Tibial nerve (tissue), 4 donors: ENCODE measurements at places on chromosomes 1 and 21. TPM values are rescaled to one million over a fixed set of nuclear protein-coding genes. Genes with fewer than 3 reads are reported as not detected.

The SH3BGR gene
- total RNA-seq: 2.4 TPM

The TMPRSS15 gene
- total RNA-seq: not detected

The OPRD1 gene
- not detected for total RNA-seq

The PEAR1 gene
- total RNA-seq: 31.5 TPM

The LHX8 gene
- total RNA-seq: not detected

The PAPPA2 gene
- total RNA-seq: 0.22 TPM

The DCAF8 gene
- total RNA-seq: 186 TPM

The HTR6 gene
- not detected for total RNA-seq

GRCh38 chr1:109653306-109653705 lies 2.6 kb upstream of the GSTM4 start:
- no peak for DNase-seq

DNA sequence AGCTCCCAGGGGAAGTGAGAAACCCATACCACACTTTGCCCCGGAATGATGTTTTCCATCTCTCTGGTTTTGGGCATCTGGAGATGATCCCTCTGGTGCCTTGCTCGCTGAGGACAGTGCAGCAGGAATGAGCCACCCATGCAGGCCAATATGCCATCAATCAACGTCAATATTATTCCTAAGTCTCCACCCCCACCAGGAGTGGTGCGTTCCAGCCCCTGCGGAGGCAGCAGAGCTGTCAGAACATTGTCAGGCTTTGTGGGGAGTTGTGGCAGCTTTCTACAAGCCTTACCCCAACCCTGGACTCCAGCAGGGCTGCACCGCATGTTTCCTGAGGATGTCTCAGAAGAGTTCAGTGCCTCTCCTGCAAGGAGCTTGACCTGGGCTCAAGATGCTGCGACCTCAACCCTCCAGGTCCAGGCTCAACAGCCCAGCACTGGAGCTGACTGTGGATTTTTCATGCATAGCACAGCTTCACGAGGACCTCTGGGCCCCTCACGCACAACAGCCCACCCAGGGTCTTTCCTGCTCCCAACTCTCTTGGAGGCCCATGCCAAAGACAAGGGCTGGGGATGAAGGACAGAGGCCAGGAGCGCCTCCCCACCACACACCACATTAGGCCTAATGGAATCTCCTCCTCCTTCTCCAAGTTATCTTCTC lies 67.5 kb downstream of the PSMG1 start:
- no peak for DNase-seq

DNA sequence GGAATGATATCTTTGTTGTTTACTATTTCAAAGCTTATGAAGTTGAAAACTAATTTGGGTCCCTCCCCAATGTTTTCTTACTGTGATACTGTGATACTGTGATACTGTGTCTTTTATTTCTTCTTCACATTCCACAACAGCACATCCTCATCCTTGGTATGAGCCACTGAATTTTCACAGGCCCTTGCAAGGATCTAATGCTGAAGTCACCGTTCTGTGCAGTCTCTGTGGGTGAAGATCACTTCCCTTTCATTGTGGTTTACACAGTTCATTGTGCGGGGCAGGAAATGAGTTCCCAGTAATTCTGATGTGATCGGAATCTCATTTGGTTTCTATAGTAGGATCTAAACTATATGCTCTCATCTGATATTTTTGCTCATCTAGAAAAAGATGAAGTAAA lies 32.1 kb upstream of the PAXBP1 start:
- no peak for DNase-seq

DNA sequence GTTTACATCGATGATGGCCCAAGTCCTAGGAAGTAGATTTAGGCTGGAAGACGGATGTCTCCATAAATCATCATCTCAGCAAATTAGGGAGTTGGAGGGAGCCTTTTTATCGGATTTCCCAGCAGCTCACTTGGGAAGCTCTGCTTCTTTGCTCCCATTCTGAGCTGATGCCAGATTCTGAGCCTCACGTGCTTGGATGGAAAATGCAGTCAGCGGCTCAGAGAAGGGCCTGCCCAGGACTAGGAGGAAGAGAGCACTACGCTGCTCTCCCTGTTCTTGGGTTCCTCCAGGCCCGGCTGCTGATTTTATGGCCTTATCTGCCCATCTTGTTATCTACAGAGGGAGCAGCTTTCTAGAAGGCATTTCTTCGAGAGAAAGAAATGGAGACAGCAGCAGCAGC lies 42.0 kb downstream of the UBIAD1 start:
- peak; percentile 27 for DNase-seq

DNA sequence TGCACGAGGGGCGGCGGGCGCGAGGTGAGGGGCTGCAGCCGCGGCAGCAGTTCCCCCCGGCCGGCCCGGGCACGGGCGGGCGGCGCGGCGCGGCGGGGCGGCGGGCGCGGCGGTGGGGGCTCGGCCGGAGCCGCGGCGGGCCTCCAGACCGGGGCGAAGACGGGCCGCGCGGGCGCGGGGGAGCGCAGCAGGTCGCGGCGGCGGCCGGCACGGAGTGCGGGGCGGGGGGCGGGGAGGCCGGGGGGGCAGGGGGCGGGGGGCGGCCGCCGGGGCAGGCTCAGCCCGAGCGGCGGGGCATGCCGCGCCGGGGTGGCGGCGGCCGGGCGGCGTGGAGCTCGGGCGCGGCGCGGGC lies 311 bp downstream of the IRF2BP2 start:
- no peak for DNase-seq

- no peak for DNase-seq
These were observed 8.0 kb downstream of the SDHB start for GRCh38 chr1:17045634-17046333.

DNA sequence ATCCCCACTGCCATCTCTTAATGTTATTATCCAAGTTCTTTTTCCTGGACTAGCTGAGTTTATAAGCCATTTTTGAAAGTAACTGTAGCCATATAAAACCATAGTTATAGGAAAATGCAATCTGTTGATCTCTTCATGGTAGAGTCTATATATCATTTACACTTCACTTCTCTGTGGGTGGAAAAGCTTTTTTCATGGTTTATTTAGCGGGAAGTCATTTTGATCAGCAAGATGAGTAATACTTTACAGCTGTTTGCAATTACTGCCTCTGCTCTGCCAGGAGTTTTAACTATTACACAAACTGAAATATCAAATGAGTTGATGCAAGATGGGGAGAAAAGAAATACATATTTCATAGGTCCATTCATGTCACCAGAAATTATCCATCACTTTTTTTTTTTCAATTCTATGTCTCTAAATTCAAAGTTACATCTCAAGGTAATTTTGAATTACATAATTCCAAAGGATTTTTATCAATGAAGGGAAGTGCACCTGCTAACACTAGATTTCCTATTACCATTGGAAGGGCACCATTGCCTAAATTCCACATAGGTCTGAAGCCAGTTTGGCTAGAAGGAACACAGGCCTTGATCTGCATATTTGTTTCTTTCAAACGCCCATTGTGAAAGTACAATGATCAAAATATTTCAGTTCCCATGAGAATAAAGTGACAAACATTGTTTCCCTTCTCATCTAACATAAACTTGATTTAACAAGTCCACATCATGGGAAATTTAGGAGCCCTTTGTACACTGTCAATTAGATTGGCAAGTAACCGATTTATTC lies 296.7 kb downstream of the ZNF326 start:
- DNase-seq: no peak

GRCh38 chr1:37255868-37256267 lies 218.5 kb upstream of the ZC3H12A start:
- DNase-seq: no peak

DNA sequence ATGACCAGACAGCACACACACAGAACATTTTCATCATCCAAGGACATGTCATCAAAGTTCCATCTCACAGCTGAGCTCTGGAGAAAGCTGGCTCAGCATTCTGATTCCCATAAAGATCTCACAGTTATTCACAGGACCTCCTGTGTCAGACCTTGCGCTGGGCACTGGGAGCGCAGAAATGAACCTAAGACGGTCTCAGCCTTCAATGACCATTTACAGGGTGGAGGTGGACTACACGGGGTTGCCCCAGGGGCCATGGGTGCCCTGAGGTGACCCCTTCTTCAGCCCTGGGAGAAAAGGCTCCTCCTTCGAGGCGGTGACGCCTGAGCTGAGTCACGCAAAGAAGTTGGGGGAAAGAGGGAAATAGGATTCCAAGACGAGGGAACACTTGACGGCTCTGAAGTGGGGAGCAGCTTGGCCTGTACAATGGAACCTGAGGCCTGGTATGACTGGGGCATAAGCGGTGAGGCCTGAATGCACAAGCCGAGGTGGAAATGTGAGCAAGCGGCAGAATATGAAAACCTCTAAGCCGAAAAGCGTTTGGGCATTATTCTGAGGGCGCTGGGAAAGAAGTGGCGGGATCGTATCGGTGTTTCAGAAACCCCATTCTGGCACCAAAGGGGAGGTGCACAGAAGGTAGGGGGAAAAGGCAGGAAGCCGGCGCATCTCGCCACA lies 797 bp downstream of the CC2D1B start:
- DNase-seq: no peak

GRCh38 chr1:218692808-218693207 lies 347.7 kb downstream of the TGFB2 start:
- DNase-seq: no peak

GRCh38 chr1:11188381-11188780 lies 774 bp upstream of the ANGPTL7 start:
- DNase-seq: no peak

DNA sequence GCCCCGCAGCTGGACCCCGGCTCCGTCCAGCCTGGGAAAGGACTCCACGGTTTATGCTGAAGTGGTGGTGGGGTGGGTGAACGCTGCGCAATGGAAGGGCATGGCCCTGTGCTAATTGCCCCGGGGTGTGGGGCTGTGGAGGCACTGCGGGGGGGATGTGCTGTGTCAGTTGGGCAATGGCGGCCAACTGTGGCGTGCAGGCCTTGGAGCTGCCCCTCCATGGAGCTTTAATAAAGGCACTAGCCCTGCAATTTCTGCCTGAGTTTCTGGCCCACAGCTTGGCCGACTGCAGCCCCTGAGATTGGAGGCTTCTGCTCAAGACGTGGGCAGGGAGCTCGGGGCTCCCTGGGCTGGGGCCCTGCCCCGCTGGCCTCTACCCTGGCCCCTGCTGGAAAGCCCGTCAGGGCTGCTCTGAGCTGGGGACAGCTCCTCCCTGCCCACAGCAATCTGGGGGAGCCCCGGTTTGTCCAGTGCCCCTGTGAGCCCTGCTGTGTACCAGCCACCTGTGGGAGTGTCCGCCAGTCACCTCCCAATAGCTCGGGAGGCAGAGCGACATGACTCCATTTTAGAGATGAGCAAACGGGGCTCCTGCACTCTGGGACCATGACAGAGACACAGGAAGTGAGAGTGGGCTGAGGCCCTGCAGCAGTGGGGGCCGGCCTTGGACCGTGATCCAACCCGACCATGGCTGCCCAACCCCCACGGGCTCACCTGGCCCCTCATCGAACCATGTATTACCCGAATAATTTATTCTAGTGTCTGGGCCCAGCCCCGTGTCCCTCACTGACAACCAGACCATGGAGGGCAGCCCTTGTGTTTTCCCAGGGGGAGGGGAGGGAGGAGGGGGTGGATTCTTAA lies 8.7 kb upstream of the TNFRSF14 start:
- DNase-seq: peak; percentile 30

DNA sequence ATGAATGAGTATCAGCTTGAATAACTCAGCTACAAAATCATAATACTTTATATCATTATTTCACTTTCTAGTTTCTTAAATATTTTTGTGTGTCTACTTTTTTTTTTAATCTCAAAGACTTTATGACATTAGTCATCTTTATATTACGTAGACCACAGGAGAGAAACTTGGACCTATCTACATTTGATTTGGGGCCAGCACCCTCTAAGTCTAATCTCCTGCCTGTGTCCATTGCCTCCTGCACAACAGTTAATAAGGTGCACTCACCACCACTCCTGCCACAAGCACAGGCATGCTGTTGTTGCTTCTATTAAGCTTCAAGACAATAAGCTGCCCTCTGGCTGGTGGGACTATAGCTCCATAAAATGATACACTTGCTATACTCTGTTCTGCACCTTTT lies 70.4 kb downstream of the DIRAS3 start:
- DNase-seq: no peak

- no peak for DNase-seq
These were observed 323.0 kb upstream of the PLD5 start for GRCh38 chr1:242847390-242847993.

GRCh38 chr1:18899363-18900049 lies 2.8 kb downstream of the ALDH4A1 start:
- DNase-seq: no peak
